Gastroesophageal sphincter (tissue), 4 donors: ENCODE measurements at places on chromosomes 6 and 20. TPM values are rescaled to one million over a fixed set of nuclear protein-coding genes. Genes with fewer than 3 reads are reported as not detected.

The LRFN2 gene
- not detected for total RNA-seq

The UBD gene
- 0.31 TPM for total RNA-seq

The GUCA1A gene
- total RNA-seq, result not detected

The TMEM244 gene
- total RNA-seq, result not detected

The PGC gene
- not detected for total RNA-seq

The OVOL2 gene
- total RNA-seq, result not detected

The OLIG3 gene
- total RNA-seq, result not detected

The LY6G6F gene
- not detected for total RNA-seq

The MYT1 gene
- total RNA-seq, result 0.27 TPM

The GRIK2 gene
- total RNA-seq, result 2.2 TPM

The ATP6V1G2 gene
- total RNA-seq, result 5.7 TPM

The CFAP61 gene
- 0.30 TPM for total RNA-seq

The ALDH5A1 gene
- 1.5 TPM for total RNA-seq

The UNC5CL gene
- 0.07 TPM for total RNA-seq

The HS3ST5 gene
- total RNA-seq, result not detected

The TRAPPC3L gene
- total RNA-seq, result not detected

The HSPA1L gene
- 2.2 TPM for total RNA-seq

The GSS gene
- total RNA-seq, result 28.0 TPM

The AIF1 gene
- 5.6 TPM for total RNA-seq

The ERMARD gene
- total RNA-seq, result 31.9 TPM
